ENCODE measurements at places on chromosomes 5 and 9.

- DNase-seq = no peak
These were observed 747.8 kb downstream of the CDH18 start for GRCh38 chr5:19240170-19240569.

GRCh38 chr9:95840074-95840473 is 35.4 kb upstream of the ERCC6L2 start:
- no peak for DNase-seq

DNA sequence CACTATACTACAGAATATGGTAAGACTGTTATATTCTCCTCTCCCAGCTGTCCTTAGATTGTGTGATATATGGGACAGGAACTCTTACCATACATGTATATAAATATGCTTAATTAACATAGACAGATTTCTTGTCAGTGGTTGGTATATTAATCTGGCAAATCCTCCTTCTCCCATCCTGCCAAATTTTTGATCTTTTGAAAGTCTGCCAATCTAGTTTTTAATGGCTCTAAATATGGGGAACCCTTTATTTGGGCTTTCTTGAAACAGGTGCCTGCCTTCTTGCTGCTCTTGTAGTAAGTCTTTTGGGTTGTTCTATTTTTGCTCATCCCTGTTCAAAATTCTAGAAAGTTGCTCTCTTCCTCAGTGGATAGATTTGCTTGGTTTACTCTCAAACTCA is 63.5 kb downstream of the SPATA31D1 start:
- no peak for DNase-seq

DNA sequence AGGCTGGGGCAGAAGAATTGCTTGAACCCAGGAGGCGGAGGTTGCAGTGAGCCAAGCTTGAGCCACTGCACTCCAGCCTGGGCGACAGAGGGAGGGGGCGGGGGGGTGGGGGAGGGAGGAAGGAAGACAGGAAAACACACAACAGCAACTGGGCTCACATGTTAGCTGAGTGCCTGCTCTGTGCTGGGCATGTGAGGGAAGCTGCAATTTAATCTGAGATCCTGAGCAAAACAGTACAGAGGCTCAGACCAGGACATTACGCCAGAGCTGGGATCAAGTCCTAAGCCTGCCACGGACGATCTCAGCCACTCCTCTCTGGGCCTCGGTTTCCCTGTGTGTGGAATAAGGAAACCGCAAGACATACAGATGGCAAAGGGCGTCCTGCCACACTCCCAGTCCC is 119.1 kb downstream of the VAV2 start:
- DNase-seq = no peak

GRCh38 chr5:52802272-52802973 is 14.7 kb downstream of the ITGA1 start:
- no peak for DNase-seq

GRCh38 chr5:31815376-31815775 is 176.4 kb downstream of the PDZD2 start:
- DNase-seq = no peak

DNA sequence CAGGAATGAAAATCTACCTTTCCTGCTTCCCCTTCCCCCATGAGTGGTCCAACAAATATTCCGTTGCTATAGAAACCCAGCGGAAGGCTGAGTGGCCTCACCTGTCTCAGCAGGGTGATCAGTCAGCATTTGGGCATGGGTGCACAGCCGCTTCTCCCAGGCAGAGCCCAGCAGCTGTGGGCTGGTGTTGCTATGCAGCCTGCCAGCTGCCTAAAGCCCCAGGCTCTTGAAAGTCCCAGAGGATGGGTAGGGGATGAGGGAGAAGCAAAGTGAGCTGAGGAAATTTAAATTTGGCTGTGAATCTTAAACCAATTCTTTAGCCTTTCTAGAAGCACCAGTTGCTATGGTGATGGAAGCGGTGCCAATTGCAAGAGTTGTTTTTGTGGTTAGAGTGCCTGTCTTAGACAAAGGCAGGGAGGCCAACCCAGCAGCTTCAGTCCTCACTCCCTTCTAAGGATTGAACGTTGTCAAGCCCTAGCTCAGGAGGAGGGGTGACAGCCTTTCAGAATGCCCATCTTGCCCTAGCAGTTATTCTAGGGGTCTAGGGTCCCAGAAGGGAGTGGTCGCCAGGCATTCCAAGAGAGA is 151.5 kb upstream of the PITX1 start:
- DNase-seq = no peak

DNA sequence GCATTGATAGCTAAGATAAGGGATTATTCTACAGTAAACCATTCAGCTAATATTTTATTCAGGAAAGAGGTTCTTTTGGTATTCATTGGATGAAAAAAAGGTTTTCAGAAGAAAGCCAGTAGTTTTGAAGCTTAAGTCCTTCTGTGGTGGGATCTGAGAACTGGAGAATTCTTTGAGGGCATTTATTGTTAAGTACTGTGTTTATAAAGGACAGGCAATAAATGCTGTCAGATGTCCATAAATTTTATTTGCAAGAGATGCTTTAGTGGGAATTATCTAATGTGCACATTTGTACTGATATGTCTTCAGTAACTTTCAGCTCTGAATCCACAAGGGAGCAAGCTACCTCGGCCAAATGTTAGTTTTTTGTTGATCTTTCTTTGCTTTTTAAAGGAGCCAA is 321.3 kb downstream of the MARCHF11 start:
- DNase-seq = no peak

DNA sequence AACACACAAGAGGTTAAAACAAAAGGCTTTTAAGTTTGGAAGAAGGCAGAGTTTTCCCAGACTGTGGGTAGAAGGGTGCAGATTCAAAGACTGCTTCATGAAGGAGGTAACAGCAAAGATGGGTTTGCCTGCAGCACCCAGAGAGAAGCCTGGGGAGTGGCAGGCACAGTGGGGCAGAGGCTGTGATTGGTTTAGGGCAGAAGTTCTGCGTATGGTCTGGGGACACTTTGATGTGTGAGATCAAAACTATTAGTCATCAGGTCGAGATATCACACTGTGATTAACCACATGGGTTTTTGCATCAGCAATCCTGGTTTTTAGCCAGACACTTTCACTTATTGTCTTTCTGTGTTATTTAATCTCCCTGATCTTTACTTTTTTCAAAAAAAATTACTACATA is 188.8 kb upstream of the GLRA1 start:
- peak; percentile 76 for DNase-seq

DNA sequence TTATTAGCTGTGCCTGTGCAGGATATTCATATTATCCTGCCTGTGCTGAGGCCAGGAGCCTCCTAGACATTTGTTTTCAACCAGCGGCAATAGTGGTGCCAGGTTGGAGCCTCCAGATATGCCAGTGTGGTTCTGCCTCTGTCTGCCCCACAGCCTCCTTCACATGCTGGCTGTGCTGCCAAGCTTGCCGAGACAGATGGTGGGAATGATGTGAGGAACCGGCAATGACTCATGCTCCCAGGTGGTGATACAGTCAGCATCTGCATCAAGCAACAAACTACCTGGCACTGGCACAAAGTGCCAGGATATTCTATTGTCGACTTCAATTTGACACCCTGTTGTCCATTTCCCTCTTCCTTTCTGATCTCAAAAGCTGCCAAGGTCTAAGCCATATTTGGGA is 285.7 kb downstream of the CHSY3 start:
- no peak for DNase-seq

DNA sequence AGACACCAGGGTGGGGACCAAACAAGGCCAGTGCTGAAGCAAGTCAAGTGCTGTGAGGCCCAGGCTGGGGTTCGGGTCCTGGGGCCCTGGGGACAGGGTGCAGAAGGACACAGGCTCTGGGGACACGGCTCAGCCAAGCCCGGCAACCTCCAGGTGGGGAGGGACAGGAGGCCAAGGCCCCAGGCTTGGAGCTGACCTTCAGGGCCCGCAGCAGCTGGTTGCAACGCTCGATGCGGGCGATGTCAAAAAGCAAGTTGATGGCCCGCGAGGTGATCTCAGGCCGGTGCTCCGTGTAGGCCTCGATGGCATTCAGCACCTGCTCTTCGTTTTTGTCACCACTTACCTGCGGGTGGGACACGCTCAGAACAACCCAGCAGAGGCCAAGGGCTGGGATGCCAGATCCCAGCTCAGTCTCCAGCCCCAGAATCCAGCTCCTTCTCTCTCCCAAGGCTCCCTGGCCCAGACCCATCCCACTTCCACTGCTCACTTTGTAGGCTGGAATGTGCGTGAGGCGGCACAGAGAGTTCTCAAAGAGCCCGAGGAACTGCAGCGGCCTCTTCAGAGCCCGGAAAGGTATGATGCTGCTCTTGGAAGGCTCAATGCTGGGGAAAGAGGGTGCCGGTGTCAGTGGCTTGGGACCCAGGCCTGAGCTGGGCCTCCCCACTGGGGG is 20.7 kb downstream of the ZER1 start:
- no peak for DNase-seq

DNA sequence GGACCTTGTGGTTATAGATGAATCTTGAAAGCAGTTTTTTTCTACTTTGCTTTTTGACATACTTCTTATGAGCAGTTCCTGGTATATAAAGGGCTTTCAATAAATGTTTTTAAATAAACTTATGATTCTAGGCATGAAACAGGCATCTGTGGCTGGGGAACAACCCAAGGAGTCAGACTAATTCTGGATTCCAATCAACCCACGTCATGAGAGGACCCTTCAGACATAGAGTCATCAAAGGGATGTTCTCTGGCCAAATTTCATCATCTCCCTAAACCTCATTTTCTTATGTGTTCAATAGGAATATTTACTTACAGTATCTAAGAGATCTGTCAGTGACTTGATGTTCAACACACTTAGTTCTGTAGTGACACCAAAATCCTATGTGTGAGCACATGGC is 243.8 kb upstream of the ZNF462 start:
- DNase-seq = no peak

DNA sequence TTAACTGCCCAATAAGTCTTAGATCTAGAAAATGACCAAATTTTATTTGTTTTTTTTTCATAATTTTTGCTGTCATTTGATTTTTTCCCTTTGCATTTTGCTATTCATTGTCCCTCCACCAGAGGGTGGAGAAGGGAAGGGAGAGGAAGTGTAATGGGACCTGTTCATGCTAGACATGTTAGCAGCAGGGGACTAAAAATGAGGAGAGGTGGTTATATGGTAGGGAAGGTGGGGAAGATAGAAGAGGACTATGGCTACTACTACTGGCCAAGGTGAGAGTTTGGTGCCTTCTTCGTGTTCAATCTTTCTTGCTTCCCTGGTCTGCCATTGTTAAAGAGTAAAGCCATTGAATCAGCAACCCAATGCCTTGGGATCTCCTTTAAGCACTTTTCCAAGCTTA is 6.4 kb downstream of the GRIA1 start:
- peak; percentile 4 for DNase-seq

- no peak for DNase-seq
These were observed 81.6 kb downstream of the TLE1 start for GRCh38 chr9:81607593-81608288.

DNA sequence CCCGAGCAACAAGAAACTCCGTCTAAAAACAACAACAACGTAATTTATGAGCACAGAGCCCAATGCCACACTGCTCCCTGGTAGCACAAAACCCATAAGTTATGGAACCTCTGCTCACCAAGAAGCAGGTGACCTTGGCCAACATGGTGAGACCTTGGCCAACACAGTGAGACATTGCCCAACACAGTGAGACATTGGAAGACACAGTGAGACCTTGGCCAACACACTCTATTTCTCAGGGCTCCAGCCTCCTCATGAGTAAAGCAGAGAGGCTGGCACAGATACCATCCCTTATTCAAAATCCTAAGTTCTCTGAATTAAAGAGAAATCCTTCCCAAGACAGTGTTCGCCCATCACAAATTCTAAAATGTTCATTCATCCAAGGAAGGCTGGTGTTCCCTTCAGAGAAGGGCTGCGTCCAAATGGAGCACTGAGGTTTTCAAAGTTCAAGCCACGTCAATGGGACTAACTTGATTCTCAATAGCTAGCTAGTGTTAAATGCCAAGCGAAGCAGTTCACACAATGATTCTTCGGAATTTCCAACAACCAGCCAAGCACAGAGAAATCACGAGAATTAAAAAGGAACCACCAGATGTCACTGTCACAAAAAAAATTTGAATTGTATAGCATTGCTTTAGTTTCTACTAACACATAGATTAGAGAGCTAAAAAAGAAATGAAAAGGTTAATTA is 29.5 kb downstream of the TTC39B start:
- DNase-seq = no peak

DNA sequence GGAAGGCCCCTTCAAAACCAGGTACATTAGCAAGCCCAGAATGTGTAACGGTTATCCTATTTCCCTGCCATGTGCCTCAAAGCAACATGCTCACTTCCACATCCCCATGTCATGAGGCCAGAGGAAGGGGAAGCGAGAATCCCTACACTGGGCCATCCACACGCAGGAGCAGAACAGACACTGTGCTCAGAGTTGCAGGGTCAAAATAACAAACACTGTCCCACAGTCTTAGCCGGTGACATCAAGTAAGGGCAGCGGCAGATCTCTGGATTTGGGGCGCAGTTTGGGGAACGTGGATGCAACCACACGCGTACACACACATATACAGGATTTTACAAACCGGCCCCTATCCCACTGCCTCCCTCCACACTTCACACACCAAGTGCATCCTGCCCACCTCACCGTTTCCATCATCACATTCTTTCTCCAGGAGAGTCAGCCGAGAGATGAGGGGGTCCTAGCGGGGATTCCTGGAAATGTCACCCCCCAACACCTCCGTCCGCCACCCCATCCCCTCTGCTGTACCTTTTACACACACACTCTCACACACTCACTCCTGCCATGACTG is 776 bp downstream of the APBA1 start:
- DNase-seq = no peak

DNA sequence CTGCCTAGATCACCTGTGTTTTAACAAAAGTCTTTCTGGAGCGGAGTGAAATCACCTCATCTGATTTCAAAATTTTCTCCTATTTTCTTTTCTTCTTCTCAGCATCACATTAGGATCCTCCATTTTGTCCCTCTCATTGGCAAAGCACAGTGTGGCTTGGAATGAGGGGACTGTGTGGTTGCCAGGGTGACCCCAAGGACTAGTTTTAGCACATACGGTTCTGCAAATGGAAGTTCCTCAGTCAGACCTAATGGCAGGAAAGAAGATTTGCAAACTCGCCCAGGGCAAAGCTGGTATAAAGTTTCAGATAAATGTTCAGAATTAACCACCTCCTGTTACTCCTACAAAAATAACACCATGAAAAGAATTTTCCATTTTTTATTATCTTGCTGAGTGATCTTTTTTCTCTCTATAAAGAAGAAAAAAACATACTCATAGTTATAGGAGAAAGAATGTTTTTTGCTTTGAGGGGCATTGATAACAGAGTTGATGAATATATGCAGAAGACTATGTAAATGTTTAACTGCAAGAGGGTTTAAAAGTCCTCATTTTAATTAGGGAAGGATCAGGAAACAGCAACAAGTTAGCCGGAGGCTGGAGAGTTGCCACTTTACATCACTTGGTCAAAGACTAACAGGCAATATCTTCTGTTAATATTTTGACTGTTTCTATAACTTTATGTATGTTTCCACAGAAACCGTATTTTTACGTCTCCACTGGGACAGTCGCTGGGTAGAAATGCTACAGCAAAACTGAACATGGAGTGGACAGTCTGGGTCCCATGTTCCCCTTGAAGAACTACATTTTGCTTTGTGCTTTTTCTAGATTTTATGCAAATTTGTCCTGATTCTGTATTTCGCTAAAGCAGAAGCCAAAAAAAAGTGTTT is 257.8 kb downstream of the NR2F1-AS1 start:
- DNase-seq = no peak
